Left kidney (tissue), 8 donors: ENCODE measurements at places on chromosomes 2 and 18.

- no peak for DNase-seq
Observed at GRCh38 chr2:134282629-134283400, 28.9 kb downstream of the MGAT5 start.

GRCh38 chr18:76476665-76477561 lies 18.1 kb downstream of the ZNF516 start:
- no peak for DNase-seq

DNA sequence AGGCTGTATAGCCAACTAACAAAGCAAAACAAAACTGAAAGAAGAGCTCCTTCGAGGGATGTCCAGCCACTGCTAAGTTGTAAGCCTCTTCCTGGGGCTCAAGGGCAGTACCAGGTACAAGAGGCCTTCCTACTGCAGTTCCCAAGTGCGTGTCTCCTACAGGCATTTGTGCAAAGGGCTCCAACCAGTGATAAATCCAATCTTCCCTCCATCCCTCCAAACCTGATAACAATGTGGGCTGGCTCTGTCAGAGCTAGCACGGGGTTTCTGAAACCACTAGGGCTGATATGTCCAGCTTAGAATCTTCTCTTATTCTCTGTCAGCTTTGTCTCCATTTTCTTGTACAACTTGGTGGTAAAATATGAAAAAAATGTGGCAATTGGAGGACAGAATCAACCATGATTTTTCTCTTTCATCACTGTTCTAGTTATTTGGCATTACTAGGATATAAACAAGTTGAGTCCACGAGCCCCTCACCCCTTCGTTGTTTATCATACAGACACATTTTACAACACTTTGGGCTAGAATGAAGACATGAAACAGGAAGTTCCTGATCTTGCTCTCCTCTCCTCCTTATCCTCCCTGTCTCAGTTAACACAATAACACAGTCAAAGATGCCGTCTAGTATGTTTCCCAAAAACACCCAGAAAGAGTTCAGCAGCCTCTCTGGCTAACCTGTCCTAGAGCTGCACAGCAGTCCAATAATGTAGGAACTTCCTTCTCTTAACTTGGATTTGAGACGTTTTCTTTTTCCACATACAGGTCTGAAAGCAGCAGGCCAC lies 35.4 kb upstream of the WIPF1 start:
- no peak for DNase-seq

DNA sequence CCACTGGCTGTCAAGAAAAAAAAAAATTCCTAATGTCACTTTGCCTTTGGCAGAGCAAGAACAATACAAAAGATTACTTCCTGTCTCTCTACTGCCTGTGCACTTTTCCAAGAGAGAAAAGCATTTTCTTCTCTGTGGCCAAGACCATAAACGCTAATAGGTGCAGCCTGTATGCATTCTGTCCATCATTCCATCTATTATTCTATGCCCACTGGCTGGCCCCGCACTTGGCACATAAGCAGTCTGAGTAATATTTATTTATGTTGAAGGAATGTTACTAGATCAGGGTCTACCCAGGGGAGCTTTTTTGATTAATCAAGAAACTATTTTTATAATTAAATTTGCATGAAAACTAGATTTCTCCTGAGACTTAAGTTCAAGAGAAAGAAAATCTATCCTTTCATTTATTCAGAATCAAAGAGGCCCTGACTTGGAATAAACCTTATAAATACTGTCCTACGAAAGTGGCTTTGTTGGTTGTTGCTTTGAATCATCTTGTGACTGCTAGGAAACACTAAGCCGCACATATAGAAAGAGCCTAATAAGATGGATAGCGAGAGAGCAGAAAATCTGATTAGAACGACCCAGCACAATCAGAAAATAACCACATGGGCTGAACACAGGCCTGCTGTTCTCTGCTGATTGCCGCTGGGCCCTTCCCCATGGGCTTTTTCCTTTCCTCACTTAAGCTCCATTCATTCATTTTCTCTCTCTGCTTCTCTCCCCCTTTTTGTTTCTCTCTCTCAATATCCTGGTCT lies 59.4 kb downstream of the MMADHC start:
- no peak for DNase-seq

GRCh38 chr2:237200462-237200861 lies 114.8 kb downstream of the COPS8 start:
- no peak for DNase-seq

- DNase-seq = no peak
Observed at GRCh38 chr2:239690651-239691631, 290.1 kb upstream of the HDAC4 start.

GRCh38 chr2:56456791-56457190 lies 273.0 kb downstream of the CCDC85A start:
- no peak for DNase-seq

GRCh38 chr2:212970132-212970531 lies 181.3 kb downstream of the IKZF2 start:
- DNase-seq = no peak

DNA sequence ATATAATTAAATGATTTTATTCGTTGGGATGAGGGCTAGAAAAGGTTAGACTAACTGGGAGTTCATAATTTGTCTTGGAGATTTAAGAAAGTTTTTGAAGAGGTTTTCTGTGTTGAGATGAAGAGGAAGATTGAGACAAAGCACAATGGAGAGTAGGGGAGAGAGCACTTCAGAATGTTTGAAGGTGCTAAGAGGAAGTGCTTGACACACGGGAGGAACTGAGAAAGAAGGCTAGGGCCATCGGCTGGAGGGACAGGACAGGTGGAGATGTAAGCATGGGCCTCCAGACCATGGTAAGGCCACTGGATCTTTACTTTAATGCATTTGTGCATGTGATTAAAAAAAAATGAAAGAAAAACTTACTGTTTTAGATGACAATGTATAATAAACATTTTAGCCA lies 31.5 kb downstream of the GREB1L start:
- no peak for DNase-seq

DNA sequence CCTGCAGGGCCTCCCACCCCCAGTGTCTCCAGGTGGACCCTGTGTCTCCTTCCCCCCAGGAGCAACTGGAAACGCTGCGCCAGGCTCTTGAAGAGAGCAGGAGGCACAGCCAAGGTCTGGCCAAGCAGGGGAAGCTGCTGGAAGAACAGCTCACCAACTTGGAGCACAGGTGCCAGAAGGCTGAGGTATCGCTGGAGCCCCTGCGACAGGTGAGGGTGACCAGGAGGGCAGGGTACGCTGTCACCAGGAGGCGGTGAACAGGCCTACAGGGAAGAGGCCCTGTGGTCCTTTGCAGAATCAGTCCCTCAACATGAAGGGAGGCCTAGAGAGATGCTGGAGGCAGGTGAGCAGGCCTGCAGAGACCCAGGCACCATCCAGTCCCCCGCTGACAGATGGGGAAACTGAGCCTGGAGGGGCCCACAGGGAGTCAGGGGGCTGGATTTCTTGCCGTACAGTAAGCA lies 15.6 kb upstream of the SNED1 start:
- DNase-seq = no peak
